NCI-H2107 (cell line): ENCODE measurements at places on chromosomes 6 and 20.

GRCh38 chr6:106027758-106028157 is 58.4 kb upstream of the PRDM1 start:
- peak; percentile 3 for DNase-seq

- no peak for DNase-seq
Measured at GRCh38 chr6:144588697-144589325, 303.7 kb downstream of the UTRN start.

- DNase-seq, result no peak
Measured at GRCh38 chr20:2942439-2942838, 69.2 kb downstream of the PTPRA start.

- no peak for DNase-seq
Measured at GRCh38 chr6:166996406-166996805, 2.8 kb upstream of the CEP43 start.

DNA sequence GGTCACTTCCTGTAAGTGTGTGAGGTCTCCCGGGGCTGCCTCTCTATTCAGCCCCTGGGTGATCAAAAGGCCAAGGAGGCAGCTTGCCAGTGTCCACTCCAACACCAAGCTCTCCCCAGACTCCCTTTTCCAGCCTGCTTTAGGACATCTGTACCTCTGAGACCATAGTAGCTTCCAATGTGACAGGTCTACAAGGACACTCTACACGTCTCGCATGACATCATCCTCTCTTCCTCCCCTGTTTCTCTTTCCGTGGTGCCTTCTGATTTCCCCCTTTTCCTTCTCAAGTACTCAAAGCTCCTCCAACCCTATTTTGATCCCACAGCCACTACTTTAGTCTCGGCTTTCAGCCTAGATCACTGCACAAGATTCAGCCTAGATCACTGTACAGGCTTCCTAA is 26.4 kb downstream of the HLA-F start:
- no peak for DNase-seq

GRCh38 chr6:163356324-163356723 is 58.2 kb upstream of the QKI start:
- DNase-seq, result no peak

- DNase-seq, result no peak
Measured at GRCh38 chr20:36677422-36677771, 31.4 kb upstream of the SLA2 start.

- no peak for DNase-seq
Measured at GRCh38 chr6:157748839-157749571, 74.0 kb upstream of the SNX9 start.

DNA sequence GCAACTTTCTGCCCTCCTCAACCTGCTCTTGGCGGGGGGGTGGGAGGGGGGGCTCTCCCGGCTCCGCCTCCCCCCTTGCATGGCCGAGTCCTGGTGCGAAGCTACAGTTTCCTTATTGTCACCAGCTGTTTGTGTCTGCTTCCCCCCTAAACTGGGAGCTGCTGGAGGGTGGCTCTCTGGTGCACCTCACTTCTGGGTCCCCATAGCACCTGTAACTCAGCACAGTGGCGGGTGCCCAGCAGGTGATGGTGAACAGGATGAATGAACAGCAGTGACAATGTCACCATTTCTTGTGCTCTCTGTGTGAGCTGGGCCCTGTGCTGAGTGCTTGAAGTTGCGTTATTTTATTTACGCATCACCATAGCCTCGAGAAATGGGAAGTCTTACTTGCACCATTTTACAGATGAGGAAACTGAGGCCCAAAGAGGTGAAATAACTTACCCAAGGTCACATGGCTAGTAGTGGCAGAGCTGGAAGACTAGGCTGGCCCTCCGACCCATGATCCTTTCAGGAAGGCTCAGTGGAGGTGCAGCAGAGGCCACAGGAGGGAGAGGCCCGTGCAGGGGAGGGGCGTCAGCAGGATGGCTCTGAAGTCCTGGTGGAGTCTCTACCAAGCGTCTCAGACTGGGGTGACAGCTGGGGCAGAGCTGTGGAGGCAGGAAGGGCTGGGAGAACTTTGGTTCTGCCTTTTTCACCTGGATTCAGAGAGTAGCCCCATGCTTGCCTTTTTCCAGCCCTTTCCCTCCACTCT is 41.8 kb downstream of the SRC start:
- no peak for DNase-seq

GRCh38 chr6:125446011-125446410 is 144.2 kb upstream of the HDDC2 start:
- DNase-seq, result no peak

GRCh38 chr20:26163890-26164289 is 467.2 kb upstream of the ZNF337 start:
- DNase-seq, result no peak

DNA sequence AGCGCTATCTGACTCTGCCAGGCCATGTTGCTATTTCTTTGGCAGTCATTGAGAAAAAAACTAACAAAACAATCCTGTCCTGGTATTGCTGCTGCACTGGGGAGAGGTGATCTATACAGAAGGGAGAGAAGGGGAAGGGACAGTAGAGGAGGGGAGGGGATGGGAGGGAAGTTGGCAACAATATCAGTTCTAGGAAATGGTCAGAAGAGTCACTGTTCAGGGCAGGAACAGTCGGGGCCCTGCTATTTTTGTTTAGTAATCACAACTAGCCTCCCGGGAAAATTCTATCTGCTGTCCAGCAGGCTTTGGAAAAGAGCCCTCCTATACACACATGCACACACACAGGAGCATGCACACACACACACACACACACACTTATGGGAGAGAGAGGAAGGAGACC is 142.3 kb upstream of the CARMIL1 start:
- DNase-seq, result no peak

GRCh38 chr6:170371588-170371987 is 65.0 kb downstream of the FAM120B start:
- no peak for DNase-seq

DNA sequence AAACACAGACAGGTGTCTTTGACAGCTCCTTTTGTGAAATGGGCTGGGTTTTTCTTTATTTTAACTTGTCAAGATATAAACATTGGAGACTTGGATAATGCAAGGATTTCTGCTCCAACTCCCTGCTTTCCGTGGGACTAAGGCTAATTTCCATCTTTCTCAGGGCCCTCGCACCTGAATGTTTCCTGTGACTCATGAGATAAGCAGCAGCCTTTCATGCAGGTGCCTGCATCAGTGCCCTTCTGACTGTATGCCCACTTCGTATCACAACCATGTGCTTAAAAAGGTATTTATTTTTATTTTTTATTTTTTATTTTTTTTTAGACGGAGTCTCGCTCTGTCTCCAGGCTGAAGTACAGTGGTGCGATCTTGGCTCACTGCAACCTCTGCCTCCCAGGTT is 736.1 kb downstream of the DOK5 start:
- DNase-seq, result no peak

- no peak for DNase-seq
Measured at GRCh38 chr20:61949363-61949713, 116.3 kb downstream of the TAF4 start.
